Breast epithelium (tissue), 4 donors: ENCODE measurements at places on chromosomes 13 and 19.

DNA sequence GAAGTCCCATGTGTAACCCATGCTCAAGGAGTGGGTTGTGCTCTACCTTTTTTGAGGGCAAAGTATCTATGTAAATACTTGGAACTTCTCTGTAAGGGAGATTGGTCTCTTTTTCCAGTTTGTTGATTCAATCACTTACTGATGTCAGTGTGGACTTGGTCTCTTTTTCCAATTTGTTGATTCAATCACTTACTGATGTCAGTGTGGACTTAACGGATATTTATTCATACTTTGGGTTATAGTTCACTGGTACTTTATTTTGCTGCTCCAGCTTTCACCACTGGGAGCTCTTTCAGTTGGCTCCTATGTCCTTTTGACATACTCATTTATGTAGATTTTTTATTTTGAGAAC is 36.4 kb downstream of the COG3 start:
- no peak for DNase-seq

DNA sequence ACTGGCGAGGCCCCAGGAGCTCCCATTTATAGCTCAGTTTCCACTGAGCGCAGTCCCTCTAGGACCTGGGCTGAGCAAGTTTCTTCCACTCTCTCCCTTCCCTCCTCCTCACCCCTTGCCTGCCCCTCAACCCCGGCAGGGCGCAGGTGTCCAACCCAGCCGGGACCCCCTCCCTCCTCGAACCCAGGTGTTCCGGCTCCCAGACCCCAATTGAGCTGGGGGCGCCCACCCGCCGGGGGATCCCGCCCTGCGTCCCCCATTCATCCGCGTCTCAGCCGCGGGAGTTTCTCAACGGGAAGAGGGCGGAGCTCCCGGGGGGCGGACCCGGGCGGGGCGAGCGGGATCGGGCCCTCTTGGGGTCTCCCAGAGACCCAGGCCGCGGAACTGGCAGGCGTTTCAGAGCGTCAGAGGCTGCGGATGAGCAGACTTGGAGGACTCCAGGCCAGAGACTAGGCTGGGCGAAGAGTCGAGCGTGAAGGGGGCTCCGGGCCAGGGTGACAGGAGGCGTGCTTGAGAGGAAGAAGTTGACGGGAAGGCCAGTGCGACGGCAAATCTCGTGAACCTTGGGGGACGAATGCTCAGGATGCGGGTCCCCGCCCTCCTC is at the start of gene KIRREL2:
Gene KIRREL2 (plus strand): TSS at position 366 of the 604 bp plus-strand sequence. CDS start 209 bp downstream, at position 575.
- no peak for DNase-seq

GRCh38 chr19:38358071-38358470 is 16.3 kb upstream of the PSMD8 start:
- no peak for DNase-seq

DNA sequence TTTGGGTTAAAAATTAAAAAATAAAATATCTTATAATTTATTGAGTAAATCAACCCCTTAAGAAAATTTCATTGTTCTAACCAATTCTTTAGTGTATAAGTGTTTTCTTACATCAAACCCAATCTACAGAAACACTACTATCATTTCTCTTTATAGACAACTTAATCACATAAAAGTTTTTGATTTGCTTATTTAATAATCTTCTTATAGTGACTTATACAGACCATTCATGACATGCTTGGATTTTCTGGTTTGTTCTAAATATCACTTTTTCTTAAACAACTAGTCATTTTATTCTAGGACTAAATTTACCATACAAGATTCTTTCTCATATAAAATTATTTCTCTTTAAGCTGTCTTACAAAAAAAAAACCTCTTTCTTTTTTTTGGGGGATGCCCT is 27.3 kb upstream of the ZSCAN5A start:
- no peak for DNase-seq

DNA sequence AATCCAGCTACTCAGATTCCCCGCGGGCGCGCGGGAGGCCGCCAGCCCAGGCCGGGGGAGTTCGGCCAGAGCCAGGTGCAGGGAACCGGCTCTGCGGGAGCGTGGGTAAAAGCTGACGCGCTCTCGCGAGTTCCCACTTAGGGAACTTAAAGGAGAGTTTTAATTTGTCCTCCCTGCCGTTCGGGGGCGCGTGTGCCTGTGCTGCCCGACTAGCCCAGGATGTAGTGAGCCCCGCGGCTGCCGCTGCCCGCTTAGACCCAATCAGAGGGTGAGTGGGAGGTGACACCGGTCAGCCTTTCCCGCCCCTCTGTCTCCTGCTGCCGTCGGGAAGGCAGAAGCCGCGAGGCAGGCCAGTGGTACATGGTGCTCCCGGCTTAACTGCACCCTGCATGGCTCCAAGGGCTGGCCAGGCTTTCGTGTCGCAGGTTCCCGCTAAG is 36.0 kb upstream of the NEK3 start:
- peak; percentile 78 for DNase-seq

- DNase-seq = no peak
Measured at GRCh38 chr19:10274589-10274988, 3.7 kb downstream of the ICAM1 start.

GRCh38 chr19:13478576-13478975 is 27.7 kb downstream of the CACNA1A start:
- DNase-seq = no peak
